ENCODE measurements at places on chromosomes 11 and 22.

DNA sequence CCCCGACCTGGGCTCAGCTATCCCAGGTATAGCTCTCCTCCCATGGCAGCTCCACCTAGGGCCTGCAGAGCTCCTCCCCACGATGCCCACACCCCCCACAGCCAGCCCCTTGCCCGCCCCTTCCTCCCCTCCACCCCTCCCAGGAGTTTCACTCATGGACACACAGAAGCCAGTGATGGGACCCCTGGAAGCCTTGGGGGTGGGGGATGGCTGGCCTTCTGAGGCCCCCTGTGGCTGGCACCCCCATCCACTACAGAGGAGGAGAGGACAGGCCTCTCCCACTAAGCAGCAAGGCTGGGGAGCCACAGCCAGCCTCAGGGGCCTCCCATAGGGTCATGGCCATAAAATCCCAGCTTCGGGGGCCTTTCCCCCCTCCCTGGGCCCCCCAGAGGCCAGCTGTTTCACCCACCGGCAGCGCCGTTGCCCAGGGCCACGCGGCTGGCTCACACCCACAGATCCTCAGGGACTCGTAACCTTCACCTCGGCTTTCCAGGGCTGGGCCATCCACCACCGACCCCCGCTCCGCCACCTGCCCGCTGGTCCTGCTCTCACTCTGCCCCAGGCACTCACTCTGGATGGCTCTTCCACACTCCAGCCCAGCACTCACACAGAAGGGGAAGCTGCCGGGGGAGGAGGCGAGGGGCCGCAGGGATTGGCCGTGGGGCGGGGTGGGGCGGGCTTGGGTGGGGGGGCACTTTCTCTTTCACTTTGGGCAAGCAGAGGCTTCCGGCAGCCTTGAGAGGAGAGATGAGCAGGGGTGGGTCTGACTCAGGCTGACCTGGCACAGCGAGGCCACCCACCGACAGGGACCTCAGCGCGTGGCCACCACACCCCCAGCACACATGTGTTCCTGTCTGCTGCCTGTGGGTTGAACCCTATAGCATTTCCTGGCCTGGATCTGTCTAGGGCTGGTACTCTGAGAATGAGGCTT is 2.2 kb downstream of the SLC25A22 start:
- peak overlapping the region; percentile 69 for H3K27ac ChIP-seq
- DNase-seq: peak; percentile 78
- H3K4me3 ChIP-seq: peak overlapping the region; percentile 59
- no peaks in the 10 kb centered on the region for H3K4me1 ChIP-seq

DNA sequence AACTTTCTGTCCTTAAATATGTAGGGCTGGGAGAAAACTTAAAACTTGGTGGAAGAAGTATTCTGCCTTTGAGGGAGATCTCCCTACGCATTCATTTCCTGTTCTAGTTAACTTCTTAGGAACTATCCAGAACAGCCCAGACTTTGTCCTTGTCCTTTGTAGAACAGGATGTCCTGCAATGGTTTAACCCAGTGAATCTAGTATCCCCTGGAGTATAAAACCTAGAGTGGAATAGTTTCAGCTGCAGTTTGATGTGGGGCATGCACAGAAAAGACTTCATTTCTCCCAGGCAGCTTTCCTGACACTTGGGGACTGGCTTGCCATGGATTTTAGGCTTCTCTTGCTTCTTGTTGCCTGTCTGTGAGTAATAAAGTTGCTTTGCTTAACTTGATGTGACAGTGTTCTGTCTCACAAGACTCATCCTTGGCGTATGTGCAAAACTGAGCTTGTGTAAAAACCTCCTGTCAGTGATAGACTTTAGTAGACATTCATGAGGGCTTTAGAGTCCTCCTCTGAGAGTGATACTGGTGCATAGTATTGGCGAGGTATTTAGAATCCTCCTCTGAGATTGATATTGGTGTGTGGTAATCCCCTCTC is 28.2 kb downstream of the ARHGAP42 start:
- H3K27me3 ChIP-seq: no peaks in the 10 kb centered on the region
- peak overlapping the region; percentile 31 for H3K27ac ChIP-seq
- no peak overlapping the region for H3K4me3 ChIP-seq
- peaks cover 21% of the 10 kb centered on the region for H3K4me1 ChIP-seq
- DNase-seq: no peak

- peak overlapping the region; percentile 65 for H3K4me3 ChIP-seq
- no peak for DNase-seq
- H3K36me3 ChIP-seq: no peaks in the 10 kb centered on the region
- H3K4me1 ChIP-seq: peaks cover 11% of the 10 kb centered on the region
- no peaks in the 10 kb centered on the region for H3K27me3 ChIP-seq
These were observed 1.9 kb downstream of the FAM181B start for GRCh38 chr11:82731691-82732277.

- no peaks in the 10 kb centered on the region for H3K36me3 ChIP-seq
- no peaks in the 10 kb centered on the region for H3K27me3 ChIP-seq
- H3K4me3 ChIP-seq: no peak overlapping the region
- no peak overlapping the region for H3K27ac ChIP-seq
- no peak for DNase-seq
- H3K4me1 ChIP-seq: no peaks in the 10 kb centered on the region
These were observed 16.9 kb upstream of the ALG8 start for GRCh38 chr11:78156127-78156844.

GRCh38 chr11:99419991-99420390 is 399.2 kb downstream of the CNTN5 start:
- no peak for DNase-seq
- no peaks in the 10 kb centered on the region for H3K36me3 ChIP-seq
- H3K27ac ChIP-seq: no peak overlapping the region
- H3K4me1 ChIP-seq: no peaks in the 10 kb centered on the region

GRCh38 chr11:34600339-34601084 is 20.4 kb upstream of the EHF start:
- no peaks in the 10 kb centered on the region for H3K27me3 ChIP-seq
- no peak overlapping the region for H3K4me3 ChIP-seq
- no peak overlapping the region for H3K27ac ChIP-seq
- DNase-seq: no peak
- no peaks in the 10 kb centered on the region for H3K36me3 ChIP-seq

GRCh38 chr11:74443071-74443864 is 24.1 kb downstream of the KCNE3 start:
- peaks cover 20% of the 10 kb centered on the region for H3K4me1 ChIP-seq
- no peak overlapping the region for H3K4me3 ChIP-seq
- DNase-seq: no peak
- no peak overlapping the region for H3K27ac ChIP-seq
- H3K27me3 ChIP-seq: no peaks in the 10 kb centered on the region

DNA sequence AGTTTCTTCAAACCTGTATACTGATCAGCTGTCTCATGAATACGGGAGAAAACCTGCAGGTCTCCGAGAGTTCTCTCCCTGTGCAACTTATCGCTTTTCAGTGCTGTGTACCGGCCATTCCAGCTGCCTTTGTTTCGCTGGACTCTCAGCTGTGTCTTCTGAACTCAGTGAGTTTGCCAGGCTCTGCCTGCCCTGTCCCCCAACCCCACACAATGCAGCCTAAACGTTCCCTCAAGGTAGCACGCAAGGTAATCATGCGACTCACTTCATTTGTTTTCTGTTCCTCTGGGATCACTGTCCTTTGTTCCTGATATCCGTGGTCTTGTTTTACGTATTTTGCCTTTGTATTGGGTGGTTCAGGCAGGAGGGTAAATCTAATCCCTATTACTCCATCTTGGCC is 13.5 kb downstream of the RBM7 start:
- H3K27ac ChIP-seq: no peak overlapping the region
- no peaks in the 10 kb centered on the region for H3K4me1 ChIP-seq
- H3K36me3 ChIP-seq: peaks cover 9% of the 10 kb centered on the region
- H3K27me3 ChIP-seq: no peaks in the 10 kb centered on the region

- H3K4me1 ChIP-seq: no peaks in the 10 kb centered on the region
- H3K4me3 ChIP-seq: no peak overlapping the region
- DNase-seq: no peak
- H3K27ac ChIP-seq: no peak overlapping the region
- no peaks in the 10 kb centered on the region for H3K27me3 ChIP-seq
- H3K36me3 ChIP-seq: no peaks in the 10 kb centered on the region
These were observed 38.7 kb downstream of the GLYAT start for GRCh38 chr11:58693026-58693425.

DNA sequence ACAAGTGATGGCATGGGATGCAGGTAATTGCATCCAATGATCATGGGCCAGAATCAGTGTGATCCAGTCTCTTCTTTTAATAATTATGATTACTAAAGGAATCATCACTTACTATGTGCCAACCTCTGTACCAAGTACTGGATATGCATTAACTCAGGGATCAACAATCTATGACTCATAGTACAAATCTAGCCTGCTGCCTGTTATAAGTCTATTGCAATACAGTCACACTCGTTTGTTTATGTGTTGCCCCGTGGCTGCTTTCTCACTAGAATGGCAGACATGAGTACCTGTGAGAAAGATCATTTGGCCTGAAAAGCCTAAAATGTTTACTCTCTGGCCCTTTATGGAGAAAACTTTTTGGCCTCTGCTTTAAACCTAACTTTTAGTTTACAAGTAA is 45.0 kb downstream of the OR6Q1 start:
- no peaks in the 10 kb centered on the region for H3K36me3 ChIP-seq
- no peaks in the 10 kb centered on the region for H3K4me1 ChIP-seq
- H3K27ac ChIP-seq: no peak overlapping the region
- H3K4me3 ChIP-seq: no peak overlapping the region
- H3K27me3 ChIP-seq: no peaks in the 10 kb centered on the region

GRCh38 chr11:64712430-64713015 is 10.5 kb downstream of the NRXN2 start:
- H3K36me3 ChIP-seq: no peaks in the 10 kb centered on the region
- no peaks in the 10 kb centered on the region for H3K4me1 ChIP-seq
- H3K4me3 ChIP-seq: no peak overlapping the region
- H3K27me3 ChIP-seq: peaks cover 22% of the 10 kb centered on the region
- no peak for DNase-seq

GRCh38 chr22:36787204-36787988 is 11.5 kb upstream of the IFT27 start:
- no peak overlapping the region for H3K27ac ChIP-seq
- H3K4me3 ChIP-seq: no peak overlapping the region
- H3K36me3 ChIP-seq: no peaks in the 10 kb centered on the region
- H3K27me3 ChIP-seq: no peaks in the 10 kb centered on the region
- no peaks in the 10 kb centered on the region for H3K4me1 ChIP-seq

- no peak overlapping the region for H3K27ac ChIP-seq
- H3K4me1 ChIP-seq: no peaks in the 10 kb centered on the region
- no peak for DNase-seq
These were observed 176.4 kb upstream of the PLET1 start for GRCh38 chr11:112437096-112437495.

DNA sequence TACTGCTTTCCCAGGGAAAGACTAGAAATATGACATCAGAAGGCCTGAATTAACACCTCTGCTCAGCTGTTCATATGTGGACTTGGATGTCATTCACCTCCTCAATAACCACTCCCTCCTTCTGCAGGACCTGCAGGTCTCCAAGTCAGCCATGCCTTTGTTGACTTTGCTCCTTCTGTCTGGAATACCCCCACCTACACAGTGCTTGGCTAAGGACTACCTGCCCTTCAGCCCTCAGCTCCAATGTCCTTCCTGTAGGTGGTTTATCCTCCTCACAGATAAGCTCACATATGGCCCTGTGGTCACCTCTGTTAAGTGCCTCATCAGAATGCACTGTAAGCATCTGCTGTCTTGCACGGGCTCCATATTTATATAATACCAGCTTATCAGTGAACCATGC is 26.4 kb upstream of the FAT3 start:
- H3K27ac ChIP-seq: no peak overlapping the region
- no peaks in the 10 kb centered on the region for H3K4me1 ChIP-seq
- H3K4me3 ChIP-seq: no peak overlapping the region
- no peaks in the 10 kb centered on the region for H3K27me3 ChIP-seq

GRCh38 chr22:27242917-27243589 is 558.5 kb downstream of the MN1 start:
- H3K4me3 ChIP-seq: no peak overlapping the region
- no peak overlapping the region for H3K27ac ChIP-seq
- H3K36me3 ChIP-seq: no peaks in the 10 kb centered on the region
- no peak for DNase-seq

DNA sequence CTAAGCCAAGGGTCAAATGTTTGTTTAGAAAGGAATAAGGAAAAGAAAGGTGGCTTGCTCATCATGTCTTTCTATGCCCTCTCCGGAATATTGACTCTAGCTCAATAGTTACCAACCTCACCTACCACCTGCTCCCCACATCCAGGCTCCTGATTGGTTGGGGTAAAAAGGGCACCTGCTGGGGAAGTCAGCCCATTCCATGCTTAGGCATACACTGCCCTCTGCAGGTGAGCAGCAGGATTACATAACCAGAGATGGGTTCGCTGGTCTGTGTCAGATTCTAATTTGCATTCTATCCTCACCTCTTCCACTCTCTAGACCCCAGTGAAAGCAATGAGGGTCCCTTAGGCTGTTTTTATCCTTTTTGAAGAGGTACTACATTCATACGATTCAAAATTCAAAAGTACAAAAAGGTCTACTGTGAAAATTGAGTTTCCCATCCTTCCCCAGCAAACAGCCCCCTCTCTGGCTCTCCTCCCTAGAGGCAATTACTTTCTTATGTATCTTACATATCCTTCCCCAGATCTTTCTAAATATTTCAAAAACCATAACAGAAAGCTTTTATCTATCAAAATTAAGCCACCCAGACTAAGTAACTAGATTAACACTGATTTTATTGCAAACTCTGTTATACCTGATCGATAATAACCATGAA is 98.0 kb upstream of the ASPHD2 start:
- H3K27ac ChIP-seq: no peak overlapping the region
- no peaks in the 10 kb centered on the region for H3K4me1 ChIP-seq
- DNase-seq: no peak
- no peaks in the 10 kb centered on the region for H3K27me3 ChIP-seq
- H3K36me3 ChIP-seq: no peaks in the 10 kb centered on the region
- no peak overlapping the region for H3K4me3 ChIP-seq

- no peak overlapping the region for H3K4me3 ChIP-seq
- no peak for DNase-seq
- peaks cover 9% of the 10 kb centered on the region for H3K4me1 ChIP-seq
These were observed 6.2 kb upstream of the SNX15 start for GRCh38 chr11:65021003-65021402.

- no peaks in the 10 kb centered on the region for H3K4me1 ChIP-seq
- H3K4me3 ChIP-seq: no peak overlapping the region
- H3K36me3 ChIP-seq: no peaks in the 10 kb centered on the region
- no peak overlapping the region for H3K27ac ChIP-seq
These were observed 27.3 kb upstream of the NXPE4 start for GRCh38 chr11:114622858-114623257.

GRCh38 chr11:82355313-82355823 is 378.3 kb downstream of the FAM181B start:
- no peaks in the 10 kb centered on the region for H3K36me3 ChIP-seq
- no peak for DNase-seq
- no peak overlapping the region for H3K27ac ChIP-seq

DNA sequence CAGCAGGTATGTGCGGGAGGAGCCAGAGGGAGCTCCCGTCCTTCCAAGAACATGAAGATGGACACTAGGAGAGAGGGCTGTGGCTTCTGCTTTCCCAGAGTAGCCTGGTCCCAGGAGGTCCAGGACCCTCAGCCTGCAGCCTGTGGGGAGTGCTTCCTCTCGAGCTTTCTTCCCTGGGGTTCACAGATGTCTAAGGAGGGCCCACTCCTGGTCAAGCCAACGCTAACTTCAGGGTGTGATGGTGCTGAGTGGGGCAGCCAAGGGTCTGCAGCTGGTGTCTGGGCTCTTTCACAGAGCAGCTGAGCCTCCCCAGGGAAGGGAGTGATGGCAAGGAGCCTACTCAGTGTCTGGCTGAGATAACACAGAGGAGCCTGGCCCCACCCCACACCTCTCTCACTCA is 3.3 kb downstream of the POU2F3 start:
- H3K27ac ChIP-seq: no peak overlapping the region
- no peak overlapping the region for H3K4me3 ChIP-seq

GRCh38 chr22:49797706-49798105 is 30.0 kb downstream of the BRD1 start:
- no peak overlapping the region for H3K4me3 ChIP-seq
- peaks cover 76% of the 10 kb centered on the region for H3K36me3 ChIP-seq
- H3K4me1 ChIP-seq: peaks cover 36% of the 10 kb centered on the region
- no peak overlapping the region for H3K27ac ChIP-seq
- DNase-seq: no peak
- H3K27me3 ChIP-seq: no peaks in the 10 kb centered on the region
